ENCODE measurements at places on chromosomes 2 and 18.
A peak's percentile ranks its signal among the peaks of the same experiment; 100 is the strongest.

- no peak for DNase-seq
Observed at GRCh38 chr2:67790622-67791021, 272.2 kb downstream of the C1D start.

DNA sequence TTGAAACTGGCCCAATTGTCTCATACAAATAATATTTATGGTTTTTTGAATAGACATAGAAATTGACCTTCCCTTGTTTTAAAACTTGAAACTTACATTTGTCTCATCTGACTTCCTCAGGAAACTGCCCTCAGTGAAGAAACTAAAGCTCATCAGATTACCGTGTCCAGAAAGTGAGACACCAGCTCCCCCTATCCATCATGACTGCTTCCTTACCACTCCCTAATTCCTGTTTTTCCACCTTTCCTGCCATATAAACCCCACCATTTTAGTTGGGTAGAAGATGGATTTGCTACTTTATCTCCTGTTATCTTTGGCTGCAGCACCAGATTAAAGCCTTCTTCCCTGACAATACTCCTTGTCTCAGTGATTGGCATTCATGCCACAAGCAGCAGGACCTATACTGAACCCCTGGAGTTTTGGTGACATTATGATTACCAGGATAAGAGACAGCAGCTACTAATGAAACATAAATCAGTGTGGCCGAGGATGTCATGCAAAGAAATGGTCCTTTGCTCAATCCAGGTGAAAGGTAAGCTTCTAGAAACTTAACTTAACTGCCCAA is 1627.6 kb upstream of the ZEB2 start:
- no peak for DNase-seq

DNA sequence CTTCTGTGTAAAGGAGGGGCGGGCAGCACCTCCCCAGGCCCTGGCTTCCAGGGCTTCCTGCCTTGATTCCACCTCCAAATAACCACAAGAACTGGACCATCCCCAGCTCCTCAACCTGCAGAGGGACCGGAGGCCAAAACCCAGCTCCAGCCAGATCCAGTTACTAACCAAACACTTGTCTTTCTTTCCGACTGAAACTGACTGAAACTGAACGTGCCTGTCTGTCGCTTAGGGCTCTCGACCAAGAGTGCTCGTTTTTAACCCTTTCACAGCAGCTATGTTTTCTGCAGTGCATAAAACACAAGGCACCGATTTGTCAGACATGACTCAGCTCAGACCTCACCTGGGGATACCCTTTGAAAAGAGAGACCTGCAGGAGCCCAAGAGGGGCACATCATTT is 249.9 kb upstream of the SIX2 start:
- no peak for DNase-seq

GRCh38 chr2:216922175-216922780 is 62.4 kb upstream of the TNP1 start:
- DNase-seq: no peak

DNA sequence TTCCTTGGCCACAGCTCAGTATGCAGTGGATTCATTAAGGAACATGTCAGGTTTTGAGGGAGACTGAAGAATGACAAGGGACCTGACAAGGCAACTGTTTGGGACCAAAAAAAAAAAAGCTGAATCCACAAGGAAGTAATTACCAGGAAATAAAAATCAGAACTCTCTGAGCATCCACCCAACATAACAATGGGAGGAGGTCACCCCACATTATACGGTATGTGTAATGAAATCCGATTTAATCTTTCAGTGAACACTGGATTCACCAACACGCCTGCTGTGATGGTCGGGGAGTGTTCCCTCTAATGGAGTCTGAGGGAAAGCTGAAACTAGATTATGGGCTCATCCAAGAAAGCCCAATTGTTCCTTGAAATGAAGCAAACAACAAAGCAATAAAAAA is 329.3 kb downstream of the ETAA1 start:
- DNase-seq: no peak

GRCh38 chr2:182416191-182416590 is 10.6 kb downstream of the PDE1A start:
- no peak for DNase-seq

GRCh38 chr2:160914217-160914616 is 246.0 kb upstream of the TANK start:
- DNase-seq: no peak

- no peak for DNase-seq
Observed at GRCh38 chr2:72080286-72081145, 67.1 kb downstream of the CYP26B1 start.

DNA sequence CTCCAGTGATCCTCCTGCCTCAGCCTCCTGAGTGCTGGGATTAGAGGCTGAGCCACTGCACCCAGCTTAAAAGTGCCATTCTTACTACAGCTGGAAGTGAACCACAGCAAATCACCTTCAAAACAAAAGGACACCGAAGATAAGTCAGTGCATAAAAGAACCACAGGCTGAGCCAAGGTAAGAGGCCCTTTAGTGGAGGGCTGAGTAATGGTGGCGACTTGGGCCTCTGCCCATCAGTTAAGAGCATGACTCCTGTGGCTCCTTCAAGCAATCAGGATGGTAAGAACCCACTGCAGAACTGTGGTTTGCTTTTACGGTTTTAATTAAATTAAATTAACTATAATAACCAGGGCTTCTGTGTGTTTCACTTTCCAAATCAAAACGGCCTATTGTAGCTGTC is 75.1 kb downstream of the CTAGE1 start:
- DNase-seq: peak; percentile 39

GRCh38 chr2:69917852-69918251 is 2.9 kb downstream of the MXD1 start:
- no peak for DNase-seq

DNA sequence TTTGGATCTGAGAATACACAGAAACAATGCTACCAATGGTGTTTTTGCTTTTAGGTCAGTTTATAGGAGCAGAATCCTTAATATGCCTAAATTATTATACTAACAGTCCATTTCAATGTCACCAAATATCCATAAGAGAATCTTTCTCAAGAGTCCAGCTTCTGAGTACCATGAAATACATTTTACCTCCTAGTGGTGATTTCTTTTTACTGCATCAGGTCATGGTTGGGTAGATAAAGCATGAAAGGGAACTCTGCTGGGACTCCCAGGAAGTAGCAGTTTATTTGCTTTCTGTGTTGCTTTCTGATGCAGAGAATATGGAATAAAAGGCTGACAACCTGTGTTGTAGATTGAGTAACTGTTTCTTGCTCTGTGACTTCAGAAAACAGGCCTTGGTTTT is 115.6 kb downstream of the PPP1R1C start:
- no peak for DNase-seq

DNA sequence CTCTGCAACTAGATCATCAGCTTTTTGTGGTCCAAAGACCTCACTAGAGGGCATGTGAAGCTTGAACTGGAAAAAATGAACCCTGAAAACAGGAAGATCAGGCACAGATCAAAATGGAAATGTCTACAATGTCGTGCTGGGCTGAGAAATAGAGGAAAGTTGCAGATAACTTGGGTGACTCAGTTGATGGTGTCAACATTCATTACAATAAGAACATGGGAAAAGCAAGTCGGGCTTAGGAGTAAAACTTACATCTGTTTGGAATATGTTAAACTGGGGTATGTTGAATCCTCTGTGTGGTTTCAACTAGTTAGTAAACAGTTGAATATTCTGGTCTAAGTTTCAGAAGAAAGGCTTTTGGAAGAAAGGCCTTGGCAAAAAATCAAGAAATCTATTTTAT is 940.4 kb downstream of the ERBB4 start:
- DNase-seq: no peak

GRCh38 chr2:179790235-179791217 is 70.9 kb downstream of the ZNF385B start:
- DNase-seq: no peak

GRCh38 chr2:10517351-10518043 is 69.4 kb upstream of the ODC1 start:
- DNase-seq: no peak

GRCh38 chr18:72107647-72108383 is 436.3 kb downstream of the CBLN2 start:
- no peak for DNase-seq

- no peak for DNase-seq
Observed at GRCh38 chr2:216897561-216898203, 37.8 kb upstream of the TNP1 start.

GRCh38 chr2:86297382-86298147 is 39.9 kb downstream of the REEP1 start:
- DNase-seq: no peak

- no peak for DNase-seq
Observed at GRCh38 chr2:178306352-178307073, 112.2 kb downstream of the OSBPL6 start.

DNA sequence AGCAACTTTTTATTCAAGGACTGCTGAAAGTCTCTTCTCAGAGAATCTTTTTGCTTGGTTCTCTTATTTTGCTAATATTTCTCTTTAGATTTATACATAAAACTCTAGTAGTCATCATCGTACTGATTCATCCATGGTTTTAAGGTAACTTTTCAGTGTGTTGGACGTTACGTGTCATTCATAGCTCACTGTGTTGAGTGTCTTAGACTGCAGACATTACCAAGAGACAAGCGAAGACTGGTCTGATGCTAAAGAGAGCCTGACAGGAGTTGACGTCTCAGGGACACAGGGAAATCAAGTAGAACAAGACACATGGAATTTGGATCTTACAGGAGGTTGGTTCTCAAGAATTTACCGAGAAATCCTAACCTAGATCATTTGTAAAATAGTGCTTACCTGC is 25.5 kb downstream of the RBM44 start:
- DNase-seq: no peak

GRCh38 chr2:28391564-28392296 is 928 bp upstream of the FOSL2 start:
- peak; percentile 69 for DNase-seq
